PC-3 (cell line): ENCODE measurements at places on chromosomes 1 and 21. TPM values are rescaled to one million over a fixed set of nuclear protein-coding genes. Genes with fewer than 3 reads are reported as not detected.

CORT gene
- 1.2 TPM in 1 of 2 replicates, not detected in the other for total RNA-seq

RAP1GAP gene
- 12.1 and 12.3 TPM in 2 replicates for total RNA-seq

ADORA3 gene
- not detected in 2 replicates for total RNA-seq

FCRL1 gene
- total RNA-seq: not detected in 2 replicates

MIXL1 gene
- not detected in 2 replicates for total RNA-seq

NASP gene
- 119 and 122 TPM in 2 replicates for total RNA-seq
